Activated T-cell treated with anti-CD3 and anti-CD28 coated beads, Interleukin-2, amount 50 U/mL, for 1 hour (primary cell): ENCODE measurements at places on chromosomes 6 and 20.

- no peak for DNase-seq
Observed at GRCh38 chr6:44396968-44397367, 9.5 kb downstream of the CDC5L start.

DNA sequence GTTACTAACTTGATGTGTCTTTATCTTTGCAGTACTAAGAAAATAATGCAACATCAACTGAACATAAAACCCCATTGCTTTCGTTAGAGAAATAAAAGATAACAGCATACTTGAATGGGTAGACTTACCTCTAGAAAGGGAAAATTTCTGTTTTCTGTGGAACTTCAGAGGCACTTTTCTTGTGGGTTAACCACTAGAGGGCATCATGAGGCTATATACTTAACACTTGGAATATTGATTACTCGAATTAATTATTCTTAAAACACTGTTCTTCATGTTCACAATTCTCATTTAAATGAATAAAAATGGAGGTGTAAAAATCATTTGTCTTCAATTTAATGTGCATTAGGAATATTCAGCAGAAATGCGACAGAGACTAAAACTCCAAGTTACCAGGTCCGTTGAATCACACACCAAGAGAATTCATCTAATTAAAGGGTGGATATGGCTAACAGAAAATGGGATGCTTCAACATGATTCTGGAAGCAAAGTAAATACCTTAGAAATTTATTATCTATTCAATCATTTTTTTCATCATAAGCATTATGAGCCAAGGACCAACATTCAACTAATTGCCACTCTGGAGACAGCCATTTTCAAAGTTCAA lies 330.8 kb upstream of the PREP start:
- no peak for DNase-seq

- DNase-seq, result no peak
Observed at GRCh38 chr6:117601811-117602150, 530 bp downstream of the GOPC start.

- DNase-seq, result no peak
Observed at GRCh38 chr20:23412026-23412425, 9.3 kb downstream of the NAPB start.

GRCh38 chr6:129778793-129779192 lies 68.8 kb upstream of the ARHGAP18 start:
- no peak for DNase-seq

DNA sequence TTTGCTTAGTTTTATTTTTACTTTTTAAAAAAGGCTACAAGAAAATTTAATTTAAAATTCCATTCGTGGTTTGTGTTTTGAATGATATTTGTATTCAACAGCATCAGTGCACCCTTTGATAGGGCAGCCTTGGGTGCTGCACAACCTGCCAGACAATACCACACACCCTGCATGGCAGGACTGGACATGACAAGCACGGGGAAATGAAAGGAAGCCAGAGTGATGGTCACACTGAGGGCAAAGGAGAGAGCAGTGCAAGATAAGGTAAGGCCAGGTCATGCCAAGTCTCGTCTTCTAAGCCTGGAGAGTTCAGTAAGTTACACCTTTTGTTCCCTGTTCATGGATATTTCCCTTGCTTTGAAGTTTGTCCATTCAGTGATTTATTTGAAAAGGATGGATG lies 103.0 kb downstream of the ALDH8A1 start:
- no peak for DNase-seq

GRCh38 chr20:34475979-34476736 lies 40.1 kb upstream of the DYNLRB1 start:
- DNase-seq, result peak; percentile 49

DNA sequence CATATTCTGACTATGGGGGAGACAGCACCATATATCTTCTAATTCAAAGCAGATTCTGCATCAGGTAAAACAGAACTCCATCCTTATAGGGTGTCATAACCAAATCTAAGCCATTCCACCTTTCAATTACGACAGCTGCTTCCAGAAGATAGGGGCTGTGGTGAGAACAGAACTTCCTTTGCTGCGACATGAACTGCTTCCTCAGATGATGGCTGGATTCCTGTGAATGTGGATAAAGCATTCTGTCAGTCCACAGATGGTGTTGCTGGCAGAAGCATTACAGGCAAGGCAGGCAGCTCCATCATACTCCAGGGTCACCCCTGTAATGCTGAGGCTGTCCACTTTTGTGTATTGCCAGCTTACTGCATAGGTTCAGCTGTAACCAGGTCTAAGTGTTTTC lies 172.1 kb upstream of the PROKR2 start:
- DNase-seq, result no peak
